ENCODE measurements at places on chromosomes 3 and 15.

DNA sequence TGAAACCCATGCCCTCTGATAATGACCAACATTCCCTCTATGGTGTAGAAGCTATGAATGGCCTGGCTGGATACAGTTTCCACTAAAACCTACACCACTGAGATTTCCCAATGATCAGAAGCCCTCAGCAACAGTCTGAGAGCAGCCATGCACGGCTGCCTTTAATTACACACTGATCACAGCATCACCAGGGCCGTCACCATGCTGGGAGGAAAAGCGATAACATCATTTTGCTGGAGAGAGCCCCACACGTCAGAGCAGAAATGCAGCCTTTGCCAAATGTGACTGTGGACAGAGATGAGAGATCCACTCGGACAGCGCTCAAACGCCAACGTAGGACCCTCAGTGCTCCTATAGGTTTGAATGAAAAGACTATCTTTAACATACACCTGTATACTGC, 135.0 kb downstream of the XXYLT1 start:
- DNase-seq, result no peak

DNA sequence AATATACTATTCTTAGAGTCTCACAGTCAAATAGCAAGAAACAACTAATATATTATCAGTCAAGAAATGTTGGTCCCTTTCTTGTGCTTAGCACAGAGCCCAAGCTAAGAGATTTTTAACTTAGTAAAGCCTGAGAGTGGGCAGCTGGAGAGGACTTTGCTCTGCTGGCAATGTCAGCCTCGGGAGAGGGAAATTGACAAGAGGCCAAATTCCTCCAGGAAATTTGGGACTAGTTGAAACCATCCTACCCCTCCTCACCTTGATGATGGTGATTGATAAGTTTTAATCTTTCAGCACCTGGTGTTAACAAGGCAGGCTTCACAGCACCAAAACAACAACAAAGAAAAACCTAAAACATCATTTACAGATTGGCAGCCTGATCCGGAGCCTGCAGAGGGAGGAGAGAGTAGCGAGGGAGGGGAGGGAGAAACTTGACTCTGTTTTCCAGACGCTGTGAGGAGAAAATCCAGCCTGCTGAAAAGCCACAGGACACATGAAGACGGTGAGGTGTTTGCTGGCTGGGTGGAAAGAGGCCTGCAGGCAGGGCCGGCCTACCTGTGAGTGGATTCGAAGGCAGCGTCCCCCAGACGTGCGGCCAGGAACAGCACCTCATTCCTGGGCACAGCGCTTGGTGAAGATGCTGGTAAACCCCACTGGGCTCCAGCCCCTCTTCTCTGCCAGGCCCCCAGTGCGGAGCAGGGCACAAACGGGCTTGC, 150.9 kb downstream of the LRRC28 start:
- DNase-seq, result no peak

DNA sequence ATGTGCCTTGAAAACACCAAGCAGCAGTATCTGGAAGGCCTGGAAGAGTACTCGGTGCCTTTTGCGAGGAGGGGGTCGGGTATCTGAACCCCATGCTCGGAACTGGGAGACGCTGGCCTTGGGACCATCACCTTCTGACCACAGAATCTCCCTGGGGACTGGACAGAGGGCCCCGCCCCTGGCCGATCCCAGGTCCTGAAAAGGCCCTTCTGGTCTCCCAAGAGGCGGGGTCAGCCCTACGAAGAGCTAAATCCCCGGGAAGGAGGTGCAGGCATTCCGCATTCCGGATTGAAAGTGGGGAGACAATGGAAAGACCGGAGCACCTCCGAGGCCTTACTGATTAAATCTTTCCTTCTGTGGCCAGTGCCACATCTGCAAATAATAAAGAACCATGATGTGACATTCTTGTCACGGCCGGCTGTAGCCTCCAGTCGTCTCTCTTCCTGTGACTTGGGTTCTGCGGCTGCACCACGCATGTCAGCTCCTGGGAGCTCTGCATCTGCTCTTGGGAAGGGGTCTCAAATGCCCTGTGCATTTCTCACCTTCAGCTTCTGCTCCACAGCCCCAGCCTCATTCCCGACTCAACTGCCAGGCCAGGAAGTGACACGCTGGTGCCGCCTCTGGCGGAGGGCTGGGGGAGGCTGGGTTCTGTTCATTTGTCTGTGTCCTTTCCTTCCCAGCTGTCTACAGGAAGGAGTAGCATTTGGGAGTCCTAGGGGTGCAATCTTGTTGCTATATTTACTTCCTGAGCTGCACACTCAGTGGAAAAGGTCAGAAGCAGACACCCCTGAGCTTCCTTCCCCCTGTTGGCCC, 173.5 kb downstream of the KLF13 start:
- peak; percentile 9 for DNase-seq

DNA sequence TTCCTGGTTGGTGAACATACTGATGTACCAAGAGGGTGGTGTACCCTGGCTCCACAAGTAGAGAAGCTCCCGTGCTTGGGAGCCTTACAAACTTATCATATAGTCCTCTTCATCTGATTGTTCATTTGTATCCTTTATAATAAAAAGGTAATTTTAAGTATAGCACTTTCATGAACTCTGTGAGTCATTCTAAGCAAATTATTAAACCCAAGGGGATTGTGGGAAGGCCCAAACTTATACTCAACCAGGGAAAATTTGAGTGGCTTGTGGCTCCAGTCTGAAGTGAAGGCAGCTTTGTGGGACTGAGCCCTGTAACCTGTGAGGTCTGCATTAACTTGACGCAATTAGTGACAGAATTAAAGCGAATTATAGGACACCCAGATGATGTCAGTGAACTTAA, 29.0 kb downstream of the TTBK2 start:
- peak; percentile 53 for DNase-seq

- no peak for DNase-seq
Measured at GRCh38 chr15:82855286-82856100, 46.1 kb downstream of the WHAMM start.

- DNase-seq, result no peak
Measured at GRCh38 chr3:105375750-105376511, 9.2 kb downstream of the ALCAM start.

DNA sequence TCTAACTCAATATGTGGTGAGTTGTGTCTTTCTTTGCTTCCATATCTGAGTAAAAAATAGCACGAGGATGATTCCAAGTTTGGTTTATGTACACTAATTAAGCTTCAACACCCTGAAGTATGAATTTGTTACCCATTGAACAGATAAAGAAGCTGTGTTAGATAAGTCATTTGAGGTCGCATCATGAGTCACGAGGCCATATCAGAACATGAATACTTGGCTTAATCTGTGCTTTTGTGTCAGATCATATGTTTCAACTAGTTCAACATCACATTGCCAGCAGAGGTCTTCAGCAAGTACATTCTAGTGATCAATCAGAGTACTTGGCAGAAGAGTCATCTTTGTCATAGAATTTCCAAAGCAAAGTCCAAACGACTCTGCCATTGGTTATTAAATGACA, 26.3 kb upstream of the MITF start:
- DNase-seq, result no peak

DNA sequence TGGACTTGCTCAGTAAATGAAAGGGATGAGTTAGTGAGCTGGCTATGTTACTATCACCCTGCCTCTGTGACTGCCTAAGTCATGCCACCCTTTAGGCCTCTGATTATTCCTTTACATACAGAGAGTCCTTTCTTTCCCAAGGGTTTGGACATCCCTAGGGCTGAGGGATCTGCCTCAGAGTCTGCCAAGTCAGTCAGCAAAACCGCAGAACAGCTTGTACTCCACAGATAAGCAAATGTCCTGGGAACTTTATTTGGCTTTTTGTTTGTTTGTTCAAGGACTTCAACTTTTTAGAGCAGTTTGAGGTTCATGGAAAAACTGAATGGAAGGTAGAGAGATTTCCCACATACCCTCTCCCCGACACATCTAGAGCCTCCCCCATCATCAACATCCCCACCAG, 82.6 kb upstream of the TRIM42 start:
- no peak for DNase-seq

DNA sequence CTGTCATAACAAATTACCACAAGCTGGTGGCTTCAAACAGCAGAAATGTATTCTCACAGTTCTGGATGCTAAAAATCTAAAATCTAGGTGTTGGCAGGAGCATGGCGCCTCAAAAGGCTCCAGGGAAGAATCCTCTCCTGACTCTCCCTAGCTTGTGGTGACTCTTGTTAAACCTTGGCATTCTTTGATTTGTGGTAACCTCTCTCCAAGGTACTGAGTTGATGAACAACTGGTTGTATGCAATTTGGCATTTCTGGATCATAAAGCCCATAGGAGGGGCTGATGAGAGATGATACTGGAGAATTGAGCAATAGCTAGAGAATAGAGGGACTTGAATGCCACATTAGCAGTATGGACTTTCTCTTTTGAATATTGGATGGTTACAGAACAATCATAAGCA, 821.8 kb downstream of the TBL1XR1 start:
- no peak for DNase-seq

- DNase-seq, result no peak
Measured at GRCh38 chr3:12247411-12247810, 41.5 kb upstream of the PPARG start.

- peak; percentile 86 for DNase-seq
Measured at GRCh38 chr3:45593708-45594601, 596 bp upstream of the LIMD1 start.

DNA sequence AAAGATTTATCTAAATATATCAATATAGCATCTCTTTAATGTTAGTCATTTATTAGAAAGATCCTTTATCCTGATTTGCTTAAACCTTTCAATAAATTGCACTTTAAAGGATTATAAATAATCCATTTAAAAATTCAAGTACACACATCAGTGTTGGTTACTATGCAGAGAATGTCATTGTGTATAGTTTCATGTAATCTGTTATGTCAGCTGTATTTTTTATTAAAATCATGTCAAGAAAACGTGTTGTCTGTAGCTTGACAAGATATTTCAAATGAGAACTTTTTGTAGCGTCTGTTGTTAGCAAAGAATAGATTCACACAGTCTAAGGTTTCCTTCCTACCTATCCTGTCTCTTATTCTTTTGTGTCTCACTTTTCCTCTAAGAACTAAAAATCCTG, 7.8 kb downstream of the PDHB start:
- no peak for DNase-seq

GRCh38 chr3:11568503-11569155, 75.1 kb downstream of the VGLL4 start:
- DNase-seq, result peak; percentile 97

GRCh38 chr3:143078883-143079282, 40.7 kb upstream of the CHST2 start:
- DNase-seq, result peak; percentile 79

GRCh38 chr3:118810499-118811035, 224.1 kb downstream of the IGSF11 start:
- no peak for DNase-seq

DNA sequence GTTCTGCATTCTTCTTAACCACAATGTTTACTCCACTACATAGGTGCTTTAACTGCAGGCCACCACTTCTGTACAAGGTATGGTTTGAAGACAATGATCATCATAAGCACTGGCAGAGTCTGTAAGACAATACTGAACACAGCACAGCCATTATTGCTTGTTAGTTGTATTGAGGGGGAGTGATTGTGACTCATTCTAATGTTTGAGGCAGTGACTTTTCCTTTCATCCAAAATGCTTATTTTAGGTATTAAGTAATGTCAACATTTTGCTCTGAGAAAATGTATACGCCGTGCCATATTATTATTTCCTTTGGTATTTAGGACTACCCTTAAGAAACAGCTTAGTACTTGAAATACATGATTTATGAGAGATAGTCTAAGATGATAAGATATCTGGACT, 618.2 kb upstream of the ZNF717 start:
- DNase-seq, result peak; percentile 74

DNA sequence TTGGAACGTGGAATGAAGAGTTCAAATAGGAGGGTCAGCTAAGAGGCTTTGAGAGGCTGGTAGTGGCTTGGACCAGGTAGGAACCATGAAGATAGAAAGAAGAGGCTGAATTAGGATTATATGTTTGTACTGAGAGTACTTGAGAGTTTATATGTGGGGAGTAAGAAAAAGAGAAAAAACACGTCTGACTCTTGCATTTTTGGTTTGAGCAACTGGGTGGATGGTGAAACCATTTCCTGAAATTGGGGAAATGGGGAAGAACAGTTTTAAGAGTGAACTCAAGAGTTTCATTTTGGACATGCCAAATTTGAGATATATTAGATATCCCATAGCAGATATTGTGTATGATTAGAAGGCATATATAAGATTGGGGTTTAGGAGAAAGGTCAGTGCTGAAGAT, 92.9 kb upstream of the TNIK start:
- no peak for DNase-seq

DNA sequence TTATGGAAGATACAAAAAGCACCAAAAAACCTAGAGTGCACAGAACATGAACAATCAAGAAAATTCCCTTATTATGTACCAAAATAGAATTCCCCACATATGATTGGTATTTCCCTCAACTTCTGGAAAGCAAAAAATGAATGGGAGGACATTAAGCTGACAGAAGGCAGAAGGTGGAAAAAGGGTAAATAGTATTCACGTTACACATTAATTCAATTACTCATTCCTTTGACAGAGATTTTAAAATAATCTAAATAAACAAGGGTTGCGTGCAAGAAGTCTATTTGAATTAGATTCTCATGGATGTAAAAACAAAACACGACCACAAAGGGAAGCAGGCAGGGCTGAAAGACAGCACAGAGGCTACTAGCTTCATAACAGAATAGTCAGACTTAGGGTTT, 260.5 kb upstream of the ZPLD1 start:
- peak; percentile 94 for DNase-seq
